ENCODE measurements at places on chromosomes 3 and 15.

DNA sequence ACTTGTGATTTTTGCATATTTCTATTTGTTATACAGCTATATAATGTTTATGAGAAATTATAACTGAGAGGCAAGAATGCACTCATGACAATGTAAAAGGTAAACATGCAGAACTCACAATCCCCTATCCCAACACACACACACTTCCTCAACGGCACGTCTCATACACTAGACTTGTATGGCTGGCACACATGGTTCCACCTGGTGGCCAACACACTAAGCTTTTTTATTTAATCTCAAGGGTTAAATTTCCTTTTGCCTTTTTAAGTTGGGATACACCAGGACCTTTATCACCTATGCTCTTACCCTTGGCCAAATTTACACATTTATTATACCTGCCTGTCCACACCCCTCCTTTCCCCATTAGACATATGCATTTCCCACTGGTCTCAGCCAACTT, 88.6 kb upstream of the PSMD6 start:
- no peak for DNase-seq

- DNase-seq, result peak; percentile 81
Observed at GRCh38 chr3:142723968-142724681, at the start of gene TRPC1. TRPC1 (plus strand) TSS chr3:142724034; CDS start chr3:142724560, 526 bp downstream.

GRCh38 chr15:59885832-59886231, 118.3 kb upstream of the FOXB1 start:
- DNase-seq, result no peak

DNA sequence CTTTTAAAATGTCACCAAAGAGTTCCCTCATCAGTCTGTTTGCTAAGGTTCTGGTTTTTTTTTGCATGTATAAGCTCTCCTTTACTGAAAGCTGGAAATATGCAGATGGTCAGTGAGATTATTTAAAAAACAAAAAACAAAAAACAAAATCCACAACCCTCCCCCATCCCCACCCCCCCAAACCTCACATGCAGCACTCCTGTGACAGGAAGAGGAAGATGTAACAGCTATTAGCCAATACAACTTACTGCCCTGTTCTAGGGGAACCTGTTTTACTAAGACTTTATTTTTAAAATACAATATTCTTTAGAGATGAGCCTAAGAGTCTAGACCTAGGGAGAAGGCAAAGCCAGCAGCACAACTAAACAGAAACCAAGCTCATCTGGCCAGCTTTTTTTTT, 39.5 kb downstream of the ANP32A start:
- no peak for DNase-seq

DNA sequence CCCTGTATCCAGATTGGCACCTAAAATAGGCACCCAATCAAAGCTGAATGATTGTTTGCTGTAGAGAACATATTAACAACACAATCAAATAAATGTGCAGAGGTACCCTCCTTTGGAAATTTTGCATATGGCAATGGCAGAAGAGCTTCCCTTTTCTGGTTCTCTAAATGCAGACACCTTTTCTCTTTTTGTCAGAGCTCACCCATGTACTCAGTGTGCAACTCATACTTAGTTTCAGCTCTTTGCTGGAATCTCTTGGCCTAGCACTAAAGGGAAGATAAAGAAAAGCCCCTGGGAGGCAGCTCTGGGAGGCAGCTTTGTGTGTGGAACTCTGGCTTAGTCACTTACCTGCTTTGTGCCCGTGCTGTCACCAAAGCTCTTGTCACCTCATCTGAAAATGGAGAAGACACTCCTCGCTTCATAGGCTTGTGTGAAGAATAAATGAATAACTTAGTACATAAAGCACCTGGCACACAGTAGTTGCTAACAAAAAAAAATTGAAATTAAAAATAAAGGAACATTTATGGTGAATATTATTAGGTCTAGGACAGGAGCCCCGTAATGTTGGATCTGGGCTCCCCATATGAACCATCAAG, 28.8 kb downstream of the ST6GAL1 start:
- no peak for DNase-seq

DNA sequence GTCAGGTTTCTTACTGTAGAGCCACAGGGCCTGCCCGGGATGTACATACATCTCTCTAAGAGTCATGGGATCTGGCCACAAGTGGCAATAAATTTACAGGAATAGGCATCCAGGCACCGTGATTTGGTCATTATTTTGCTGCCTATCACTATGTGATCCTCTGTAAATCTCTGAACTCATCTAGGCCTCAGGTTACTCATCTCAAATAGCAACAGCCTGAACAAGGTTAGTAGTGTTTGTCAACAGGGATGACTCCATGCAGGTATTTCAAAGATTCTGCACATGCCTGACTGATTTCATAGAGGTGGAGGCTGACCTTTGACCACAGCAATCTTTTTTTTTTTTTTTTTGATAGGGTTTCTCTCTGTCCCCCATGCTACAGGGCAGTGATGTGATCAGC, 88.8 kb upstream of the TBL1XR1 start:
- no peak for DNase-seq

GRCh38 chr3:184471439-184471838, 90.1 kb upstream of the EPHB3 start:
- no peak for DNase-seq

DNA sequence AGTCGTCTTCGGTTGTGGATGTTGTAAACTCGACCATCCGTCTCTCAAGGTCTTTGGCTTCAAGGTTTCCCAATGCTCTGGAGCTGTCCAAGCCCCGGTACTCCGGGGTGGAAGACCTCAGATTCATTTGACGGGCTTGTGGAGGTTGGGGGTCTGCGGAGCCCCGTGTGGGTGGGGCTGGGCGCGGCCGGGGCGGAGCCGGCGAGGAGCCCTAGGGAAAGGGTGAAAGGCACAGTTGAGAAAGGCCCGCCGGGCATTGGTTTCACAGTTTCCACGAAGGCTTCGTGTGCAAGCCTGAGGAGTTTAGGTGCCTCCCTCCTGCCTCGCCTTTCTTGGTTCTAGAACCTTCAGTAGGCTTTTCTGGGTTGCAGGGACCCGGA, 360 bp upstream of the MGA start:
- no peak for DNase-seq

GRCh38 chr15:41233367-41233771, 2.3 kb downstream of the CHP1 start:
- no peak for DNase-seq

GRCh38 chr3:13688034-13688433, 139.1 kb downstream of the FBLN2 start:
- DNase-seq, result no peak

DNA sequence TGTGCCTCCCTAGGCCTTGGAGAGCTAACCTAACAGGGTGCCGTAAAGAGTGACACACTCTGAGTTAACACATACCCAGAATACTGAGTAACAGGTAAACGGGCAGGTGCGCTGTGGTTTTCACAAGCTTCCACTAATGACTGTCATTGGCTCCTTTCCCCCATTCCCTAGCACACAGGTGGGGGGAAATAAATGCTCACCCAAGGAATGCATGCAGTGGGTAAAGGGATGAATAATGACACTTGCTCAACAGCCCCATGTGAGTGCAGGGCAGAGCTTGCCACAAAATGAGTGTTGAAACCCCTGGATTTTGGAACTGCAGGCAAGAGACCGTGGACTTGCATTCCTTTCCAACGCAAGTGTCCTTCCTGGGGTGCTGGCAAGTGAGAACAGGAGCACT, 57.6 kb downstream of the ADAMTS17 start:
- DNase-seq, result no peak

DNA sequence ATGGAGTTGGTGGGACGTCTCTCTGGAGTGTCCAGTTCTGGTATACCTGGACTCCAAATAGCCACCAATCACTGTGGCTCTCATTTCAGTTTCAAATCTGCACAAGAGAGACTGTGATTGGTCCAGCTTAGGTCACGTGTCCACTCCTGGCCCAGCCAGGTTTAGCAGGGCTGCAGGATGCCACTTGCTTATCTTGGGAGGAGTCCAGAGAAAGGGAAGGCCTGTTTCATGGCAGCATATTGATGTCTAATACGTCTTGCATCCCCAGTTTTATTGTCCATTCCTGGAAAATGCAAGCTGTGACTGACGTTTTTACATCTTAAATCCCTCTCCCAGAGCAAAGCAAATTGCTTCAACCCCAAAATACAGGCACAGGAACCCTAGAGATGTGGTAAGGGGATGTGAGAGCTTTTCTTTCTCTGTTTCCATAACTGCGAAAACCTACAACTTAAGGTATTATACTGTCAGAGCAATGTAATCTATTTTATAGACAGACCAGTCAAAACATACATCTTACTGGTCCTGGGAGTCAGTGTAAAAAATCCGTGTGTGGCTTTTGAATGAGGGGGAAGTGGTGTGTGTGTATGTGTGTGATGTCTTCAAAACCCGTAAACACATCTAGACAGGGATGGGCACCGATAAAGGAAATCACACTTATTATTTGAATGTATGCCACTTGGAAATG, 274.4 kb downstream of the TLE3 start:
- no peak for DNase-seq

DNA sequence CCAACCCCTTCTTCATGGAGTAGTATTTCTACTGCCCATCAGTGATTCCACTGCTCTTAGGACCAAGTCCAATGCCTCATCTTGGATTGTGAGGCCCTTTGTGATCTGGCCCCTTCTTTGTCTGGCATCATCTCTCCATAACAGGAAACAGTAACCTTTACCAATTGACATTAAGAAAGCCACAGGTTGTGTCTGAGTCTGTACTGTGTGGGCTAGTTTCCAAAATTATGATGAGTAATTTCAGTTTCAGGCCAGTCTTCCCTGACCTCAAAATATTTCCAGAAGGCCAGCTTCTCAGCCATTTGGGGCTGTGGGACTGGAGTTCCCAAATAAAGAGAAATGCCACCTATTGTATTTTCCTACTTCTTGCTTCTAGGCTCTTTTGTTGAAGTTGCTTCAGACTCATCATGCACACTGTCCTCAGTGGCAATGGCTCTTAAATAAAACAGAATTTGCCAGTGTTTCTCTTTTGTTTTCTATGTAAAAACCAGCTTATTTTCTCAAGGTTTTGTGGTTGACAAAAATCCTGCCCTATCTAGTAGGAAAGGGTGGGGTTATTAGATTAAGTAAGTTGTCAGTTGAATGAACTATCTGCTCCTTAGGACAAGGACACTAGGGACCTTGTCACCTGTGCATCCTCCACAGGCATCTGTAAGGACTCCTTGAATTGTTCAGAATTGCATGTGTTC, 47.0 kb upstream of the ACKR4 start:
- no peak for DNase-seq

DNA sequence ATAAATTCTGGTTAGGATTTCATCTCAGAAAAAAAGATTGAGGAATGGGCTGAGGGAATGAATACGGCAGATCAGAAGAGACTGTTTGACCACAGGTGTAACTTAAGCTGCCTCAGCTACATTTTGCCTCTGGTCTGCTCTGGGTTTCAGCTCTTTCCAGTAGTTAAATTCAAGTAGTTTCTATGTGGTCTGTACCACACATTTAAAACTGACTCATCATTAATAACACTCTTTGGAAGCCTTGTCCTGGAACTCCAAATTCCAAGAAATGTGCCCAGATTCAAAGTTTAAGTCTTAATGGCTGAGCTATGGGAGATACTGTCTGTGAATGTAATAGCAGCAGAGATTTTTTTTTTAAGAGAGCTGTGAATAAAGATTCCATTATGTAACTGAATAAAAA, 133.1 kb upstream of the IGSF10 start:
- no peak for DNase-seq

DNA sequence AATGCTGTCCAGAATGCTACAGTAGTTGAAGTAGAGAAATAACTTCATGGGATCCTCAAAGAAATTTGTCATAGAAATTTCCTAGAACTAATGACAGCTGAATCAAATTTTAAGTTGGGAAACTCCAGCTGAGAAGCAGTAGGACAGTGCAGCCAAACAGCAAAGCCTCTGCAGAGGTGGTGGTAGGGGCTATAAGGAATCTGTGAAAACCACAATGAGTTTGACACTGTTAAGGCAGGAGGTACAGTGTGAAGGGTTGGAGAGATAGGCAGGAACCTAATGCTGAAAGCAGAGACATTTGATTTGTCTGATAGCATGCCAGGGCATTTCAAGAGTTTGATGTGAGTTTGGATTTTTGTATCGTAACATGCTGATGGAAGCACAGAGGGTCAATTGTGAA, 22.0 kb downstream of the ASTE1 start:
- no peak for DNase-seq

DNA sequence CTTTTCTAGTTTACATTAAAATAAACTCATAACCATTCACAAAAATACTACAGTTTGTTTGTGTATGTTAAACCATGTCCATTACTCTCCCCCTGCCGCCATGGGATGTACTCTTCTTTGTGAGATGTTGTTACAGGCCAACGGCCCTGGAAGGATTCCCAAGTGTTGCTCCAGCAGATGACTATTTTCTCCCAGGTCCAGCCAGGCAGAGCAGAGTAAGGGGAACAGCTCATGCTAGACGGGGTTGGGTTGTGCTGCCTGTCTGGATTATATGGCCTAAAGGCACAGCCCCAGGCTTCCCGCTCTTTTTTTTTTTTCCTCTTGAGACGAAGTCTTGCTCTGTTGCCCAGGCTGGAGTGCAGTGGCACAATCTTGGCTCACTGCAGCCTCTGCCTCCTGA, 24.5 kb upstream of the SLCO2A1 start:
- DNase-seq, result no peak

- no peak for DNase-seq
Observed at GRCh38 chr15:43230640-43231115, 9.9 kb upstream of the EPB42 start.

- no peak for DNase-seq
Observed at GRCh38 chr15:69039516-69040225, 25.2 kb downstream of the NOX5 start.

GRCh38 chr3:181879926-181880325, 168.2 kb downstream of the SOX2 start:
- no peak for DNase-seq

GRCh38 chr3:81886081-81886480, 124.6 kb upstream of the GBE1 start:
- DNase-seq, result no peak

- DNase-seq, result peak; percentile 9
Observed at GRCh38 chr15:22979238-22980188, 655 bp downstream of the CYFIP1 start.

- DNase-seq, result no peak
Observed at GRCh38 chr3:12508291-12508700, 24.0 kb downstream of the TSEN2 start.

DNA sequence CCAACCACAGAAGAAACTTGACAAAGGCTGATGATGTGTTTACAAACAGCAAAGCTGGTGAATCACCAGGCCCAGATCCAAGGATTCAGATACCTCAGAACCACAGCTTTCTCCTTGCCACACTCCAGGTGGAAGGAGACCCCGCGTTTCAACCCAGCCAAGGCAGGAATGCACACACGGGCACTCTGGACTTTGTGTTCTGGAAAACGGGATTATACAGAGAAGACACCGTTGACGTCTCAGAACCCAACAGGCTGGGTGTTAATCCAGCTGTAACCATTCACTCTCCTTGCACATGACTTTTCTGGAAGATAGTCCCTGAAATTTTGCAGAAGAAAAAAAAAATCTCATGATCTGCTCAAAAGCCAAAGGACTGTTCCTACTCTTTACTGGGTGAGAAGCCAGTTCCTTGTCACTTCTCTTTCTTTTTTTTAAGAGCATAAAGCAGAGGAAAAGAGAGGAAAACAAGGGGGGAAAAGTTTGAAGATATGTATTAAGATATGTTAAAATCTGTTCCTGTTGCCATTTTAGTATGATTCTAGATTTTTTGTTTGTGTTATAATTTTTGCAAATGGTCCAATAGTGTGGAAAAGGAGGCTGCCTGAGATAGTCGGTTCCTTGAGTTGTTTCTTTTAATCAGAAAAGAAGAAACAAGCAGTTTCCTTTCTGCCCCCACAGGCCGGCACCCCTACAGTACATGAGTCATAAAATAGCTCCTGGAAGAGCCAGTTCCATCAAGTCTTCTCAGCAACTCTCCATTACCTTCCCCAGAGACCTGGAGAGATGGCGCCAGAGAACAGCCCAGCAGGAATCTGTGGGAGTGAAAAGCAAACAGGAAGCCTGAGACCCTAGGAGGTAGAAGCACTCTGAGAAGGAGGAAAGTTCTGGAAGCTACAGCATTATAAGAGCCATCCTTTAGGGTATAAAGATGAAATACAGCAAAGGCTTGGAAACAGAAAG, 73.1 kb downstream of the RORA start:
- no peak for DNase-seq
